ENCODE measurements at places on chromosomes 16 and 17.

DNA sequence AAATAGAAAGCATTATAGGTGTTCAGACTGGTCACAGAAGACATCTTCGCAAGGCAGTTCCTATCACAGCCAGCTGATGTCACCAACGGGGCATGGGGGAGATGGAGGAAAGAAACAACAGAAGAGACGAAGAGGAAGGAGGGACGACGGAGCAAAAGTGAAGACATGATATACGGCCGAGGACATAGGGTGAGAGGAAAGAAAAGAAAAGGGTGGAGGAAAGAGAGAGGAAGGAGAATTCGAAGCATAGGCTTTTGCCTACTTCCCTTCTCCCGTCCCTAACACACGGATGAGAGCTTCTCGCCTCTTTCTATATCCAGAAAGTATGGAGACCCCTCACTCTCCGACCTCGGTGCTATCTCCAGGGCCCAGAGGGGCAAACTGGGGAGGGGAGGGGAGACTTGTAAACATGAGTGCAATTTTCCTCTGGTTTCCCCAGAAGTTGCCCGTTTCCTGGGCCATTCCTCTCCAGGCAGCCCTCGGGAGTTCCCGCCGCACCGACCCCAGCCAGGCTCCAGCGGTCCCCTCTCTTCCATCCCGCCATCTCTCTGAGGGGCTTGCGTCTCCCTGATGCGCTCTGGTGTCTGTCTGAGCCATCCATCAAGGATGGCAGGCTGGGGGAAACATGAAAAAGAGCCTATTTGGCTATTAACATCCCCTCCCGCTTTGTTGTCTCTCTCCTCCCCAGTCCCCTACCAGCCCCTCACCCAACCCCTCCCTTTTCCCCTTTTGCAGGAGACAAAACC, 26.0 kb downstream of the COPZ2 start:
- peak; percentile 42 for DNase-seq

DNA sequence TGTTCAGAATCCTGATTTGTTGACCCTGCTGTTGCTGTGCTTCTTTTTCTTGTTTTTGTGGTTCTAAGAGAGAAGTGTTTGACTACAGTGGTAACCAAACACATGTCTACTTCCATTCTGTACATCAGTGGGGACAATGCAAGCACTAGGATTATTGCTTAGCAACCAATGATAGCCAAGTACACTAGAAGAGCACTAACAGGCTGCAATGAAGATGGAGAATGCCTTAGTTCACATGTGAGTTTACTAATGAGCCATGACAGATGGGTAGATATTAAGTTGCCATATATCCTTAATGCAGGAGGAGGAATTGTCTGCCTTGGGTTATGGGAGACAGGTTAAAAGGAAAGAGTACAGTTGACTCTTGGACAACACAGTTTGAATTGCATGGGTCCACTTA, 8.3 kb downstream of the EFCAB5 start:
- DNase-seq, result no peak

GRCh38 chr17:78915872-78916632, 9.1 kb downstream of the TIMP2 start:
- DNase-seq, result no peak

DNA sequence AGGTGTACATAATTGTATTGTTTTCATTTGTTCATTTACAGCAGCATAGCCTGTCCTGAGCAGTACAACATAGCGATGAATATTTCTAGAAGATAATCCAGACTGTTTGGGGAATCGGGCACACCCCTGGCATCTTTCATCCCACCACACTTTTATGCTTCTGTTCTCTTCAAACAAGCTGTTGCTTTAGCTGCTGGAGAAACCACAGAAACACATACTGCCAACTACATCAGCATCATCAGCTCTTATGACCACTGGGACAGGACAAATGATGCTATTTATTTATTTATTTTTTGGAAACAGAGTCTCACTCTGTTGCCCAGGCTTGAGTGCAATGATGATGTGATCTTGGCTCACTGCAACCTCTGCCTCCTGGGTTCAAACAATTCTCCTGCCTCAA, 22.6 kb upstream of the HAPSTR1 start:
- no peak for DNase-seq

DNA sequence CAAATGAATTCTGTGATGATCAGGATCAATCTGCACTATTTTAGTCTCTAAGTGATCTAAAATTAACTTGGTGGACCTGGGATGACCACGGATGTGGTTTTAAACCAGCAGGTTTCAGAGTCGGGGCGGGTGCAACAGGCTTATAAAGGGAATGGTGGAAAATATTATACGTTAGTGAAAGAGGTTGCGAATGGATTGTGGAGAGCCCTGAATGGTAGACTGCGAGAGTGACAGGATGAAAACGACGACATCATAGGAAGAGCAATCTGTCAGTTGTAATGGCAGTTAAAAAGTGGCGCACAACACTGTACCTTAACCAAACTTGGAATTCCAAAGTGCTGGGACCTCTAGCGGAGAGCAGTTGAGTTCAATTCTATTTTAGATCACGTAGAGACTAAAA, 1.2 kb upstream of the CYB5B start:
- DNase-seq, result no peak

GRCh38 chr17:61575352-61575975, 15.6 kb downstream of the NACA2 start:
- no peak for DNase-seq

DNA sequence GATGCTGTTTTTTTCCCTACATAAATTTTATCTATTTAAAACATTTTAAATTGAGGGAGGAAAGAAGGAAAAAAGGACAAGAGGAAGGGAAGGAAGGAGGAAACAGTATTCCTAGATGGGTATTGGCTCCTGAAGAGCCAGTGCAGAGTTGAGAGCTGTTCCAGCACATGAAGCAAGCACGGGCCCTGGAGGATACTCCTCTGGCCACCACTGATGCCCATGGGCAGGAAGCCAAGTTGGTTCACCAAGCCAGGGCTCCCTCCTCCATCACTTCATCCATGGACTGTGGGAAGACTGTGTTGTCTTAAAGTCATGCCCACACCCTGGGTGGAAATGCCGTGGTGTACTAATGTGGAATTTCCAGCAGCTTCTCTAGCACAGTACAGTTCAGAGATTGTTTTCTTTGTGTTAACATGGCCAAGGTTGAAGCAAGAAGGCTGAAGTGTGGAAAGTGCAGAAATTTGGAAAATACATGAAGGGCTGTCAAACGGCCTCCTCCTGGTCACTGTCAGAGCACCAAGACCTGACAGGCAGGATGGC, 23.9 kb upstream of the NOS2 start:
- DNase-seq, result no peak

- no peak for DNase-seq
Measured at GRCh38 chr16:27322858-27323780, 9.3 kb downstream of the IL4R start.

GRCh38 chr16:27447301-27447700, 45.3 kb downstream of the IL21R start:
- no peak for DNase-seq

GRCh38 chr17:18257268-18257981, 1.1 kb downstream of the FLII start:
- DNase-seq, result no peak

- no peak for DNase-seq
Measured at GRCh38 chr16:66199189-66199588, 167.3 kb upstream of the CDH5 start.

- DNase-seq, result no peak
Measured at GRCh38 chr17:28346199-28346580, 10.6 kb downstream of the TNFAIP1 start.

- no peak for DNase-seq
Measured at GRCh38 chr17:79428988-79429387, 181.9 kb downstream of the RBFOX3 start.

DNA sequence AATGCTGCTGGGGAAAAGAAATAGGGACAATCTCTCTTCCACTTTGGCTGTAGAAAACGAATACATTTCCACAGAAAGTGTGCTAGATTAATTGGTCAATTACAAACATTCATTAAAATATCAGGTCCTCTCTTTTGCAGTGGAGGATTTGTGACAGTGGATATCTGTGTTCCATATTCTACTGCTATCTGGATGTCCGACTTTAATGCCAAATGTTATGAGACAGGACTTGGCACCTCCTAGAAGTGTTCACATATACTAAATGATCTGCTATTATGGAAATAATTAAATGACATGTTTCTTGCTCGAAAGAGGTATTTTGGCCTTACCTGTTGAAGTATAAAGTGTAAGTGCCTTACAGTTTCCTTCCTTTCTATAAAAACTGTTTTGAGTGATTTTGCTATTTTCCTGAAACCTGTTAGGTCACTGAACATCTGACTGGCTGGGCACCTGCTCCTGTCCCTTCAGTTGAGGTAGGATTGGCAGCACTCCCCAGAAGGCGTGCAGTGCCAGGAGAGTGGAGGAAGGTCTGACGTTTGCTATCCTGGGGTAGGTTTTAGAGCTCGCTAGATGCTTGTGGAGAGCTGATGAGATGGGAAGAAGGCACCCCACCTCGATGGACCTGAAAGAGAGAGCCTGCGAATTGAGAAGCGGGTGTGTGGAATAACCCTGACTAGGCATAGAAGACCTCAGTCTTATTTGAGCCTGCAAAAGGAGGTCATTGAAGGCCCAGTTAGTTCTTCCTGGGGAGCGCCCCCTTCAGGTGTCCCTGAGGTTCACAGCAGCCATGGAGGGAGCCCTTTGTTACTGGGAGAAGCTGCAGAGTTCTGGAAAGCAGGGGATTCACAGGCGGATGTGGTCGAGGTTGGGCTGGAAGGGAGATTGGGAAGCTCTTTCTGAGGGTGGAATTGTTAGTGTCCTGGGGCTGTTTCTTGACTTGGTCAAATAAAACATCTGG, 159.4 kb upstream of the ZNF267 start:
- DNase-seq, result no peak

DNA sequence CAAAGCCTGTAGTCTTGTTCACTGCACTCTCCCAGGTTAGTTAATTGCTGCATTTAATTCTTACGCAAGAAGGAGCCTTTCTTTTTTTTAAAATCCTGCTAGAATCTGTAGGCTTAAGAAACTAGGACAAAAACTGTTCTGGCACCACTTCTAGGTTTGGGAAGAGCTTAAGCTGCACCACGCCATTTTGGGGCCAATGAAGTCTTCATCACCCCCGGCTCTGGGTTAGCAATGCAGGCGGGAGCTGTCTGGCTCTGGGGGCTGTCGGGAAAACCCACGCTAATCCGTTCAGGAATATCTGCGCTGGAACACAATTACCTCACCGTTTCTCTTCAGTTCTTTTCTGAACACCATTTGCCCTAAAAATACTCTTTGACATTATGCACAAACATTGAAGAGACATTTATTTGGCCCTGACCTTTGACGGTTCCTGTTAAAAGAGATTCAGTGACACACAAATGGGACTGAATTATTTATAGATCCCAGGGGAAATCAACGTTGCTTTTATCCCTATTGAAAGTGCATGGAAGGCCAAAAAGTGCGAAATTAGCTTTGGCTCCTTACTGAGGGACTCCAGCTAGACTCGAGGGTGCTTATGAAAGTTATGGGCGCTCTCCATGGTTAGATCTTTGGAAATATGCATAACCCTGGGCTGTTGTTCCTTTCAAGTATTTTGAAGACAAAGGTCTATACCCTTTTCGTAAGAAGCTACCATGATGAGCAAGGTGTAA, 249.2 kb downstream of the HAPSTR1 start:
- no peak for DNase-seq

- no peak for DNase-seq
Measured at GRCh38 chr16:31477220-31478216, 5.4 kb upstream of the SLC5A2 start.

GRCh38 chr16:68072038-68072695, 13.0 kb upstream of the NFATC3 start:
- DNase-seq, result no peak

DNA sequence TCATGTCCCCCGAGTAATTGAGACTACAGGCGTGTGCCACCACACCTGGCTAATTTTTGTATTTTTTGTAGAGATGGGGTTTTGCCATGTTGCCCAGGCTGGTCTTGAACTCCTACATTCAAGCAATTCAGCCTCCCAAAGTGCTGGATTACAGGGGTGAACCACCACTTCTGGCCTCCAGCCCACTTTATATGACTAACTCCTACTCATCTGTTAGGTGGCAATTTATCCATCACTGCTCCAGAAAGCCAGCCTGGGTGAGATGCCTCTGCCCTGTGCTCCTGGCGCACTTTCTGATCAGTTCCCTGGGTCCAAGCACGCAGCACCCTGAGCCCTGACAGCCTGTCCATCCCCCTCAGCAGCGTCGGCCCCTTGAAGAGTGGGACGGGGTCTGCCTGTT, 29.4 kb downstream of the ADAM11 start:
- DNase-seq, result no peak

DNA sequence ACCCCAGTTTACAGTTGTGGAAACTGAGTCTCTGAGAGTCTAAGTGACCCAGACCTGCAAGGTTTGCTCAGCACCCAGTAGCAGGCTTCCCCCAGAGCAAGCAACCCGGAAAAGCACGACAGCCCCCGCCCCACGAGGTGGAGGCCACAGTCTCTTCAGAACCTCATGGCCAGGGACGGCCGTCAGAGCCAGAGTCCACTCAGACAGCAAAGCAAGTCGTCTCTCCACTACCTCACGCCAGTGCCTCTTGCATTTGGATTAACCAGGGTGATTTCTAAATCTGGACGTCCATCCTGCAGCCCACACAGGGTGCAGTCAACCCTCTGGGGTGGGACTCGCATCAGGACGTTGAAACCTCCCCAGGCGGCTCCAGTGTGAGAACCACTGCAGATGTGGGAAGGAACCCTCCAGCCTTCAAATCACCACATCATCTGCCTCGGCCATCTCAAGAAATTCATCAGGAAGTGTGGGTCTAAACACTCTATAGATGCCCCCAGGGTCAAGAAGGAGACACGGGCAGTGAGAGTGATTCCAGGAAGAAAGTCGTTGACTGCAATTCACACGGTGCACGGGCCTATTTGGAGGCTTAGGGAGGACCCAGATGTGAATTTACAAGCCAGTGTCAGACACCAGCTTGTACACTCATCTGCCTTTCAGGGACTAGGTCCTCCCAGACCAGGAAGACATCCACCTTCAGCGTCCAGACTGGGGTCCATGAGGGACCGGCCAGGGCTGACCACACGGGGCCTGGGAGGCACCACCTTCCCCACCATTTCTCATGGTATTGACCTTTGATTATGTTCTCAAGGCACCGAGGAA, 20.2 kb upstream of the RBFOX3 start:
- DNase-seq, result no peak

DNA sequence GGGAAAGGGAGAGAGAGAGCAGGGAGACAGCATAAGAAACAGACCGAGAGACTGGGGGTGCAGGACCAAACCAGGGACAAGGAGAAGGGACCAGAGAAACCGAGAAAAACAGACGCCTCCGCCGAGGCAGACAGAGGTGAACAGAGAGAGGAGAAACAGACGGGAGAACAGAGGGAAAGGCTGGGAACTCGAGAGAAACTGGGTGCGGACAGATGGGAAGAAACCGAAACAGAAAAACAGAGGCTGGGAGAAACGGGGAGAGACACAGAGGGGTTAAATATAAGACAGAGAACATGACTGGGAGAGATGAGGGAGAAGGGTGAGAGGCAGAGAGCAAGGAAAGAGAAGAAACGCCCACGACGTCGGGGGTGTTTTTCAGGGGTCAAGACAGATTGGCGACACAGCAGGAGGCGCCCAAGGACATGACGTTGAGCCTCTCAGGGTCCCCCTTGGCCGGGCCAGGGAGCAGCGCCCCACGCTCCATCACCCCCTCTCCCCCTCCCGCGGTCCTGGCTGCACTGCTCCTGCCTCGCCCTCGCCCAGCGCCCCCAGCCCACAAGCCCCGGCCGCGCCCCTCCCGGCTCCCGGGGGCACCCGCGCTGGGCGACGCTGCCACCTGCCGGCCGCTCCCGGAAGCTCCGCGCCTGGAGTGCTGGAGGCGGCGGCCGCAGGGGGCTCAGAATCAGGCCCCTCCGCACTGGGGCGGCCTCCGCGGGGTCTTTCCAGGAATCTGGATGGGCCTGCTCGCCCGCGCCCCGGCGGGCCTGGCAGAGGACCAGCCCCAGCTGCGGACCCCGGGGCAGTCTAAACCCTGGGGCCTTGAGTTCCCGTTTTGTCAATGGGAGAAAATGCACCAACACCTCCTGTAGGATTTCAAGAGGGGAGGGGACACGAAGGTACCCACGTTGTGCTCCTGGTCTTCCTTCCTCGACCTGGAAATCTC, 1.3 kb upstream of the TMEM92 start:
- peak; percentile 45 for DNase-seq

Measured in stimulated activated CD4-positive, alpha-beta T cell treated with anti-CD3 and anti-CD28 coated beads, Interleukin-12 subunit alpha, Interleukin-12 subunit beta, amount 100 ng/mL, for 48 hours (primary cell).